Smooth muscle cell of trachea (primary cell): ENCODE measurements at places on chromosomes 3 and 15. TPM values are rescaled to one million over a fixed set of nuclear protein-coding genes. Genes with fewer than 3 reads are reported as not detected.

The EFHB gene
- 0.15 and 0.17 TPM in 2 replicates for total RNA-seq

The SRGAP3 gene
- total RNA-seq = 6.1 and 7.8 TPM in 2 replicates

The NOX5 gene
- total RNA-seq = 0.58 and 0.83 TPM in 2 replicates

The NDUFB5 gene
- total RNA-seq = 97.6 and 139 TPM in 2 replicates

The TGM4 gene
- not detected in 2 replicates for total RNA-seq

The TRIM59 gene
- total RNA-seq = 14.6 and 46.5 TPM in 2 replicates

The STRIT1 gene
- total RNA-seq = not detected in 2 replicates

The ALPK3 gene
- total RNA-seq = 0.33 and 0.87 TPM in 2 replicates

The TMEM207 gene
- not detected in 2 replicates for total RNA-seq

The SCAANT1 gene
- total RNA-seq = not detected in 2 replicates

The C3orf18 gene
- total RNA-seq = 22.7 and 32.9 TPM in 2 replicates

The PLSCR5 gene
- not detected in 2 replicates for total RNA-seq

The TMEM108 gene
- total RNA-seq = 0.17 TPM in 1 of 2 replicates, not detected in the other
